Cardiac fibroblast (primary cell): ENCODE measurements at places on chromosomes 5 and 9.
A peak's percentile ranks its signal among the peaks of the same experiment; 100 is the strongest.

DNA sequence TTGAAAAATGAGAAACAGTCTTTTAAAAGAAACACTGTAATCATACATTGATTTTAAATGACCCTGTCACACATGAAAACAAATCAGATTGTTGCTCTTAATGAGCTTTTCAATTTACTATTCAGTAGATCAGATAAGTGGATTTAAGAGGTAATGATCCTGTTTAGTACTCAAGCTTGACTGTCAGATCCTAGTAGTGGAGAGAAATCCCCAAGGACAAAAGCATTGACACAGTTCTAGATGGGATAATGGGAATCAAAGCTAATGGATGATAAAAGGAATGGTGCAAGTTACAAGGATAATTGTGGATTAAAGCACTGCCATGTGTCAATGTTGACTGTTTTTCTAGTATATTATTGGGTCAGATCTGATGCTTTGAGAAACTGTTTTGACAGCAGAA is 142.3 kb upstream of the TLX3 start:
- DNase-seq, result no peak

- DNase-seq, result peak; percentile 87
Measured at GRCh38 chr9:136539427-136540421, 6.1 kb downstream of the NOTCH1 start.

DNA sequence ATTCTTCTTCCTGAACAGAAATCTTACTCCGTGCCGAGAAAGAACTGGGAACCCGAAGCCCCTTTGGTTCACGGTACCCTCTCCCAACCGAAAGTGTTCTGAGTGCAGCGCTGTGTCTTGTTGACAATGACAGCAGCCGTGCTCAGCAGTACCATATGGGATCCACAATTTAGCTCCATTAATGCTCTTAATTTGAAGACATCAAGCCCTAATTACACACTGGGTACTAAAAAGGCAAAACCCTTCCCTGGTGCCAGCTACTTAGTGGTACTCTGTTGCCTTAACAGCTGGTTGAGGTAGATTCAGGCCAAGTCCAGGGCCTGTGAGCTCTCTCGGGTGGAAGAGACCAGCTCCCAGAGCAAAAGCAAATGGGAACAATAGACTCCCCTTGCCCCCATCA is 24.5 kb downstream of the DDX31 start:
- no peak for DNase-seq

GRCh38 chr9:135443797-135444425 is 35.7 kb upstream of the PPP1R26 start:
- no peak for DNase-seq

DNA sequence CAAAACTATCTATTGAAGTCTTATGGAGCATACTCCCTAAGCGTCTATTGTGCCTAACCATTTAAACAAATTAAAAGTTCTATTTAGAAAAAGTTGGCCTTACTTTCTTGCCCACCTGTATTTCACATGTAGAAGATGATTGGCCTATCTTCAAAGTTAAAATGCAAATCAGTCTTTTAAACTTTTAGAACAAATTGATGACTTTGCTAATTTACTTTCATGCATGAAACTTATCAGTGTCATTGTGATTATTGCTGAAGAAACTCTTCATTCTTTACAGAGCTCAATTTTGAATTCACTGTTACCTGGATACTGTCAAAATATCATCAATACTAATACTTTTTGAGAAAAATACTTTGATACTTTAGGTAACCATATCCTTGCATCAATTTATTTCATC is 216.1 kb downstream of the COX7C start:
- DNase-seq, result no peak

- peak; percentile 83 for DNase-seq
Measured at GRCh38 chr9:130043654-130044623, 950 bp upstream of the FNBP1 start.

- DNase-seq, result no peak
Measured at GRCh38 chr9:134217431-134218210, 53.3 kb upstream of the RNU6ATAC start.

GRCh38 chr5:1270426-1270825 is 24.4 kb downstream of the TERT start:
- no peak for DNase-seq

- DNase-seq, result no peak
Measured at GRCh38 chr5:144236499-144236898, 65.8 kb downstream of the KCTD16 start.

DNA sequence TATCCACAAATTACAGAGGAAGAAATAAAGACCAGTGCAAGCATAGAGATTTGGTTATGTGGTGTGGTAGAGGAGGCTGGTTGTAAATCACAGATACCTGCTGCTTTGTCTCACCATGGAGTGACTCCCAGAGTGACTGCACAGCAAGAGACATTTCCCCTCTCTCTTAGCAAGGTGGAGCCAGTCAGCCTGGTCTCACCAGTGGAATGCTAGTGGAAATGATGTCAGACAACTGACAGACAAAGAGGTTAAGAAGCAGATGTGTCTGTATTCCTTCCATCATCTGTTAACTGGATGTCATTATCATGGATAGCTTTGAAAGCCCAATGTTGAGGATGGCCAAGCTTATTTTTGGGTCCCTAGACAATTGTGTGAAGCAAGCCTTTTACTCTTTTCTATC is 509.4 kb upstream of the SEMA6A start:
- no peak for DNase-seq

- DNase-seq, result no peak
Measured at GRCh38 chr9:130370226-130370625, 74.5 kb upstream of the ASS1 start.

DNA sequence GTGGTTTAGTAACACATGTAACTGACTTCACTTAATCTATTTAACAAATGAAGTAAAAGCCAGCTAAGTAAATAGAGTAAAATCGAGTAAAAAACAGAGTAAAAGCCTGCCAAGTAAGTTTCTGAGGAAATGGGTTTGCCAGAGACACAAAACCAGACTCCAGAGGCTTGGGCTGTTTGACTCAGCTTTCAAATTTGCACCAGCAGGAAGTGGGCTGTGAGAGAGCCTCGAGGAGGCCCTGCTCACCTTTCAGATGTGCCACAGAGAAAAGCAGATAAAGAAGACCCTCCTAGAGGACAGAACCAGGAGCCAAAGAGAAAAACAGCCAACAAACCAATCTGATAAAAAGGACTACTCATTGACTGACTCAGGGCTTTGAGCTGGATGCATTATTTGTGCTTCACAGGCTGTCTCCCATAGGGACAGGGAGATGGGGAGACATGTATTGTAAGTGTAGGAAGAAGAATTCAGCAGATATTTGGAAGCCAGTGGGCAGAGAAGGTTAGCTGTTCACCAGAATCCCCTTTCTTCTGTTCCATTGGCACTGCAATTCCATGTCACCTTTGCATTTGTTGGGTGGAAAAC is 14.4 kb upstream of the AMACR start:
- peak; percentile 65 for DNase-seq

DNA sequence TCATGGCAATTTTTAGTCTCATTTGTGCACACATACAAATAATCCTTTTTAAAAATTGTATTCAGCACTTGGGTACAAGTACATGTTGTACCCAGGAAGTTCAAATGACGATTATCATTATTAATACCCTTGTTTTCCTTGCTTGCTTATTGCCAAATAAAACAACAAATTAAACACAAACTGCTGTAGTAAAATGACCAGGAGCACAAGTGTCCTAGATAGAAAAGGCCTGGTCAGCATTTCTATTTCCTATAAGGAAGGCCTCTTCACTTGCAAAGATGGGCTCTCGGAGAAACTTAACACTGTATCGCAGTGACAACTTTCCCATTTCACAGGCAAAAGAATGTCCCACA is 34.7 kb upstream of the PLPP1 start:
- DNase-seq, result peak; percentile 37

DNA sequence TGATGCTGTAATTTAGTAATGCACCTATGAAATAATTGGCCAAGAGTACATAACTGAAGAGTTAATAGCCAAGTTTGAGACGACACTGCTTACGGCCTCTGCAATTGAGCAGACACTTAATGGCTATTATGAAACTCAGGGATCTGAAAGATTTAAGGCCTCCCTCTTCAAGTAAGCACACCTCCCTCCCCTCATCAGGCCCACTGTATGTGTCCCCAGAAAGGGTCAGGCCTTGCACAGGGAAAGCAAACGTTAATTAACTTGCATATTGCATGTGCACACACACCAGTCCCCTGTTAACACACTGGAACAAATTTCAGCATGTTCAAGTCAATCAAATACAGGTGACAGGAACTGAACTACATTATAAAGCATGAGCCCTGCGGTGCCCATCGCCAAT is 163.6 kb downstream of the SPOCK1 start:
- no peak for DNase-seq

GRCh38 chr9:129281506-129282145 is 103.6 kb upstream of the IER5L start:
- DNase-seq, result no peak

- DNase-seq, result peak; percentile 13
Measured at GRCh38 chr5:6448622-6449464, at the start of gene UBE2QL1. TSS of gene UBE2QL1 (plus strand) at chr5:6448859. CDS start at chr5:6448894, 35 bp downstream.

- no peak for DNase-seq
Measured at GRCh38 chr9:121581786-121582600, 69.4 kb upstream of the DAB2IP start.

DNA sequence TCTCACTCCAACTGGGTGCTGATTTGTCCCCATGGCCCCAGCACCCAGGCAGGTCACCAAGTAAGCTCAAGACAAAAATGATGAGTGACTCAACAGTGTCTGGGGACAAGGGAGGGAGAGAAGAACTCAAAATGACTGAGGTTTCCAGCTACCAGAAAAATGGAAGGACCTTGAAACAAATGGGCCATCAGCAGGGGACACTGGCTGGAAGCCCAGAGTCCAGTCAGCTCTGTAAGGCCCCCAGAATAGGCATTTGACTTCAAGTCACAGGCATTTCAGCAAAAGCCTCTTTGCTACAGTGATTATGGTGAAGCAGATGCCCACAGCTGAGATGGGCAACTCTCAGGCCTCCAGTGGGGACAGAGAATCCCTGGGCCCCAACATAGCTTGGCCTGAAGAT is 139.0 kb upstream of the GABRP start:
- no peak for DNase-seq

DNA sequence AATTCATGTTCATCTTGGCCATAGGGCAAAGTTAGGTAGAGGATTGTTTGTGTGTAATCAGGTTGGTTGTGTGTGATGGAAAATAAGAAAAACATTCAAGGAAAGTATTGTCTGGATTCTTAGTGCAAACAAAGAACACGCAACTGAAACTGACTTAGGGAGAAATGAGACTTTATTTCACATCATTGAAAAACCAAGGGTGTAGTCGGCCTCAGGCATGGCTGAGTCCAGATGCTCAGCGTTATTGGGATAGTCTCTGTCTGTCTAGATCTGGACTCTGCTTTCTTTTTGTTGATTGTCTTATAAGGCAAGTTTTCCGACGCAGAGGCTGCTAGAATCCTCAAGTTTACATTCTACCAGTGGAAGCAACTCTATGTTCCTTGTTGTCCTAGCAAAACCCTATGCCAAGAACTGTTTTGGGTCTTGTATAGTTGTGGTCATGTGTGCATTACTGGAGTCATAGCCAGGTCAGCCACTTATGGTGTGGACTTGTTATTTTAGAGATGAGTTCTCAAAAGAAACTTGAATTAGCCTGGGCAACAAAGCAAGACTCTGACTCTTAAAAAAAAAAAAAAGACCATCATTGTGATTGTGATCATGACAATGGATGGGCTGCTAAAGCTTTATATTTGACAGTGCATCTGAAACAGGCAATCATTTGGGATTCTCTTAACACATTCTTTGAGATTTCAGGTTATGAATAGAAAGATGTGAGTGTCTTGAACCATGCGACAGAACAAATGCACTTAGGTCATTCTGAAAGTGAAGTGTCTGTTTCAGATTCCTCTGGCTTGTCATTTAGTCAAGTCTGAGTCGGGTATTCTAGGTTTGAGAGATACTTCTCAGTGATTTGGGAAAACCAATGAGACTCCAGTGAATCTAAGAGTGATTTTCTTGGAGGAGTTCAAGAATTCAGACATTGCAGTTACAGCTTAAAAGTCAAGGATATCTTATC is 82.6 kb downstream of the DOCK2 start:
- DNase-seq, result no peak

- peak; percentile 4 for DNase-seq
Measured at GRCh38 chr5:11904265-11904906, at the start of gene CTNND2. TSS of gene CTNND2 (minus strand) at chr5:11904446. CDS start at chr5:11903853, 593 bp downstream.

DNA sequence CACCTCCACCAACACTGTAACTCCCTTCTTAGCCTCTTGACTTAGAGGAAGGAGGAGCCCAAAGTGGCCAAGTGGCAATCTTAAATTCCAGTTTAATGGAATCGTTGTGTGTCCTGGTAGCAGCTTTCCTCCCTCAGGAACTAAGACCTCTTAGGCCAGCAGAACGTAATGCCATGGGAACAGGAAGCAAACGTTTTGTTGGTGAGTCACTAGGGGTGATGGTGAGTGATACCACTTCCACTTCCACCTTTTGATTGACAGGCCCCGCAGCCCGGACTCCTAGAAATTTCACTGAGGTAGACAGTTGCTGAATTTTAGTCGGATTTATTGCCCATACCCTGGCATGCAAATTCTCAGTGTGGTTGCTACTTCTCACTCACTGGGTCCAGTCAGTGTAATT is 94.2 kb upstream of the FBN2 start:
- DNase-seq, result peak; percentile 43

GRCh38 chr5:431711-432050 is 11.3 kb upstream of the EXOC3 start:
- DNase-seq, result no peak

DNA sequence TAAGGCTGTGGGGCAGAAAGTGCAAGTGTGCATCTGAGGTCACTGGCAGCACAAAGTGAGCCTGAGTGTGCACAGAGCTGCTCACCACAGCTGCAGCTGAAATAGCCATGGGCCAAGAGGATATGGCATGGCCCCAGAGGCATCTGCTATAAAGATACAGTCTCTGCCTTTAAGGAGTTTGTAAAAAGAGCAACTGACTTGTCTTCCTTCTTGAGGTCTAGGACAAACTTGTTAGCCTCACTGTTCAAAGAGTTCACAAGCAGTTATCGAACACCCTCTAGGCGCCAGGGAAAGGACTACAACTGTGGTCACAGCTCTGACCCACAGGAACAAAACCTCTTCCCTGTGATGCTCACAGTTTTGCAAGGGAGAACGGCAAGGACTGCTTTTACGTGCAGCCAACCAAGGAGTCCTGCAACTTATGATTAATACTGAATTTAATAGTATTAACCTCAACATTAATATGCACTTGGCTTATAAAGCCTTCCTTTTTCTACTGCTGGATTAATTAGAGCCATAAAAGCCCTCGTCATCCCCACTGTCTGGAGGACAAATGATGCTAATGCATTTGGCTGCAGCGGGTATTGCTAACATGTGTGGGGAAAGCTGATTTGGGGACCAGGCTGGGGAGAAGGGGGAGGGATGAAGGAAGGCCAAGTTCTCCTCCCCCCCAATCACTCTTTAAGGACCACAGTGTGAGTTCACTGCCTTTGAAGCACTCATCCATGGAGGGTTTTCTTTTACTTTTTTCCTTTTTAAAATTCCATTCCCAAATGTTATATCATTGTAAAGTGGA is 189.8 kb upstream of the TRIM32 start:
- peak; percentile 49 for DNase-seq

- DNase-seq, result peak; percentile 61
Measured at GRCh38 chr5:74034733-74035132, 408.7 kb downstream of the ARHGEF28 start.

DNA sequence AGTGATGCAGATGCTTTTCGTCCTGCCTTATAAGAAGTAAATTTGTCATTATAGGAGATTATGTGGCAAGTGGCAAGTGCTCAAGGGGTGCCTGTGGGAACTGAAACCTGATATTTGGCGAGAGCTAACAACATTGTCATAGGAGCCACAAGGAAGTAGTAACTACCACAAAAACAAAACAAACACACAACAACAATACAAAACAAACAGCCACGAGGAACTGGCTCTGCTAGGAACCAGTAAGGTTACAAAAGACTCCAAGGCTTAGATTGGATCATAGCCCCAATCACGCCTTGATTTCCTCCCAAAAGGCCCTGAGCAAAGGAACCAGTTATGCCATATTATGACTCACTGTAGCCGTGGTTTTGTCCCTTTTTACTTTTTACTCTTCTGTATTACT is 1045.2 kb downstream of the CDH12 start:
- DNase-seq, result peak; percentile 67
